CD8-positive, alpha-beta memory T cell (primary cell): ENCODE measurements at places on chromosomes 3 and 15. TPM values are rescaled to one million over a fixed set of nuclear protein-coding genes. Genes with fewer than 3 reads are reported as not detected.

- H3K4me1 ChIP-seq: no peaks in the 10 kb centered on the region
- no peaks in the 10 kb centered on the region for H3K27me3 ChIP-seq
- no peak for DNase-seq
- H3K4me3 ChIP-seq: no peak overlapping the region
- H3K36me3 ChIP-seq: no peaks in the 10 kb centered on the region
These were observed 503.9 kb downstream of the MAGI1 start for GRCh38 chr3:65534805-65535204.

GRCh38 chr3:140922634-140923033 is 19.0 kb upstream of the SLC25A36 start:
- H3K4me1 ChIP-seq: no peaks in the 10 kb centered on the region
- H3K27me3 ChIP-seq: no peaks in the 10 kb centered on the region
- no peak for DNase-seq
- H3K36me3 ChIP-seq: no peaks in the 10 kb centered on the region

DNA sequence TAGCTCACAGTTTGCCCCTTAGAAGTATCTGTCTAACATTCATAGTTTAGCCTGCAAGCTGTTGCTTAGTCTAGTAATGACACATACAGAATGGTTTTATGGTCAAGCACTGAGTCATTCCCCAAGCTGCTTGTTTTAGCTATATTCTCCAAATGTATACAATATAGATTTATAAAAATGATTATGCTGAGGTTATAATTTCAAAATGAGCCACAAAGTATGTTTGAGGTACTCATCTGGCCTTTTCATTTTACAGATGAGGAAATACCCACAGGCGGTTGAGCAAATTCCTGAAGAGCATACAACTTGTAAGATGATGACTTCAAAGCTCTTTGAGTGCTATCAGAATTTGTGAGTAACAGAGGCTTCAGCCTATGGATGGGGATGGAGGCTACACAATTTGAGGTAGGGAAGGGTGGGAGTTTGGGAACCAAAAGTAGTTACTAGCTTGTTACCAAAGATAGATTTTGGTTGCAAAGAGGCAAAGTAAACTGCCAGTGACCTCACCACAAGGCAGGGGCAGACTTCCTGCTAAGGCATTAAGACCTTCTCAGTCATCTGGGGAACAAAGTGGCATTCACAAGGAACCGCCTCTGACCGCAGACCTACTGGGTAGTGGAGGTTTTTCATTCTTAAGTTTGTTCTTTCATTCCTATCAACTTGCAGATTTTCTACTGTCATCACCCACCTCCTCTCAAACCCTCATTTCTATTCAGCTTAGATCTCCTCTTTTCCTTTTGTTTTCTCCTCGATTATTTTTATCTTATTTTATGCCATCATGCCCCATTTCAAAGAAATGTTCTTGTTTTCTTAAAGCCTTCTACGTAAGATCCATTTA is 257.2 kb upstream of the NECTIN3 start:
- no peaks in the 10 kb centered on the region for H3K36me3 ChIP-seq
- H3K27ac ChIP-seq: no peak overlapping the region
- DNase-seq: peak; percentile 1
- H3K4me3 ChIP-seq: no peak overlapping the region

GRCh38 chr15:63860555-63860954 is 26.8 kb upstream of the HERC1 start:
- H3K27ac ChIP-seq: no peak overlapping the region
- H3K4me3 ChIP-seq: peak overlapping the region; percentile 33
- H3K4me1 ChIP-seq: peaks cover 33% of the 10 kb centered on the region
- H3K27me3 ChIP-seq: no peaks in the 10 kb centered on the region
- no peaks in the 10 kb centered on the region for H3K36me3 ChIP-seq

GRCh38 chr3:139140553-139140952 is 95.9 kb upstream of the PRR23C start:
- H3K36me3 ChIP-seq: no peaks in the 10 kb centered on the region
- H3K4me1 ChIP-seq: no peaks in the 10 kb centered on the region
- no peaks in the 10 kb centered on the region for H3K27me3 ChIP-seq
- H3K4me3 ChIP-seq: no peak overlapping the region
- DNase-seq: no peak

DNA sequence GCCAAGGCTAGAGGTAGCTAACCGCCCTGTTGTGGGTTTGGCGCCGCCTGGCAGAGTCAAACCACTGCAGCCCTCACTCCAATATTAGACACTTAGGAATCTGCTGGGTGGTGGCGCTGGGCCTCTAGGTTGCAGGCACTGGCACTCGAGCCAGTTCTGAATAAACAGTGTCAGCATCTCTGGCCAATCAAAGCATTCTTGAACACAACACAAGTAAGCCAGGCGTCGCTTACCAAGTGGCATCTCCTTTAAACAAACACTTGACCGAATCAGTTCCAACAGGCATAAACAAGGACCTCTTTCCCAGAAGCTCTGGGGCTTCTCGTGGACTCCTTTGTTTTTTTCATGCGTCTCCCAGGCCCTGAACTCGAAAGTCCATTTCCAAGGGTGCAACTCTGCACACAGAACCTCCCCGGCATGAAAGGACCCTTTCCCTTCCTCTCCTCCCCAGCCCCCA is 82.3 kb downstream of the LRIG1 start:
- no peaks in the 10 kb centered on the region for H3K4me1 ChIP-seq
- peaks cover 8% of the 10 kb centered on the region for H3K36me3 ChIP-seq
- DNase-seq: no peak
- no peak overlapping the region for H3K4me3 ChIP-seq

DNA sequence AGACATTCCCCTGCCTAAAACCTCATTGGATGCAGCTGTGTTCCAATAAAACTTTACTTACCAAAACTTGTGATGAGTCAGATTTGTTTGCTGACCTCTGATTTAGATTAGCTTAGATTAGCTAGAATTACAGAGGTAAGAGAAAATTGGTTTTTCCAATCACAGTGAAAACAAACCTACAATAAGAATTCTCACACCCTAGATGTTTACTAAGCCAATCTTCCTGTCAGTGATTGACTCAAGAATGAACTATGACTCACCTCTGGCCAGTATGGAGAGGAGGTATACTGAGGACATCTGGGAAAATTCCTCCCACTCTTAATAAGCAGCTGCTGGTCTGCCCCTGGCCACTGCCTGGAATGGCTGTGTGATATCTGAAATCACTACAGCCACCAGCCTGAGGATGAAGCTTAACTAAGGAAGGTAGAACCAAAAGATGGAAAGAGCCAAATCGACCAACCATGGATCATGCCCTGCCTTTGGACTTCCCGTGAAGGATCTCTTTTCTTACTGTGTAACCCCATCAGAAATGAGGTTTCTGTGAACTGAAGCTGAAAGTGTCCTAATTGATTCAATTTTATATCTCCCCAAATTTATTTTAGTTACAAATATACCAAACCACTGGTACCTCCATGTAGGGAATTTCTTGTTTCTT is 19.0 kb upstream of the GHSR start:
- H3K36me3 ChIP-seq: no peaks in the 10 kb centered on the region
- no peak overlapping the region for H3K27ac ChIP-seq
- no peaks in the 10 kb centered on the region for H3K27me3 ChIP-seq
- no peak overlapping the region for H3K4me3 ChIP-seq

DNA sequence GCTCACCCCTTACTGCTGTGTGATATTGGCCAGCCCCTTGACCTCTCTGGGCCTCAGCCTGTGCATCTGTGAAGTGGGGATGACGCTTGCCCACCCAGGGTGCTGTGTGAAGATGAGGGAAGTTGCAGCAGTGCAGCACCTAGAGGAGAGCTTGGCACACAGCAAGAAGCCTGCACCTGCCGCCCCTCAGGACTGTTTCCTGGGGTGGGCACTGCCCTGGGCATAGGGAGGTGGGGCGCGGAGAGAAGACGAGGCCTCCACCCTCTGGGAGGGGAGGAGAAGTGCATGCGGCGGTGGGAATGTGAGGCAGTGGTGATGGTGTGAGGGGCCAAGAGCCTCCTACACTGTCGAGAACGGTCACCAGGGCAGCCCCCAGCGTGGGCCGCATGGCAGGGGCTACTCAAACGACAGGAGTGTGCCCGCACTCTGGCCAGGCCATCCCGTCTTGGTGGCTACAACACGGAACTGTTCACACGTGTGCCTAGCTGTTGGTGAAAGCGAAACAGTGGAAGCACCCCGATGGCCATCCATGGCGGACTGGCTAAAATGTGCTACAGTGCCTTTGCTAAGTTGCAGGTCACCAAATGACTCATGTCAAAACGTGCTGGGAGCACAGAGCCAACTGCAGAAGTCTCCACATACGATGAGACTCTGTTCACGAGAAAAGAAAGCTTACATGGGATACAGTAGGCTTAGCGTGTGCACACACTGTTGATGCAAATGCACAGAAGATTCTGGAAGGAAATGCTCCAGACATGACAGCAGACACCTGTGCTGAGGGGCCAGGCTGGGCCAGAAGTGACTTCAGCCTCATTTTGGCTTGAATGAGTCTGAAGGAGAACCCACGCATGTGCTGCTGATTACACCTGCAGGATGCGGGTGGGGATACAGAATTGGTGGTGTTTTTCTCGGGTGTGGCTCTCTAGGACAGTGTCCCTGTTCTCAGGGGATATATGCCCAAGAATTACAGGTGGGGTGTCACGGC is 40.4 kb upstream of the IQSEC1 start:
- H3K4me3 ChIP-seq: no peak overlapping the region
- H3K4me1 ChIP-seq: peaks cover 12% of the 10 kb centered on the region
- H3K27ac ChIP-seq: no peak overlapping the region

- no peaks in the 10 kb centered on the region for H3K27me3 ChIP-seq
- no peaks in the 10 kb centered on the region for H3K36me3 ChIP-seq
- peak overlapping the region; percentile 76 for H3K27ac ChIP-seq
- DNase-seq: peak; percentile 82
These were observed 28.4 kb downstream of the CCDC12 start for GRCh38 chr3:46947981-46948791.

DNA sequence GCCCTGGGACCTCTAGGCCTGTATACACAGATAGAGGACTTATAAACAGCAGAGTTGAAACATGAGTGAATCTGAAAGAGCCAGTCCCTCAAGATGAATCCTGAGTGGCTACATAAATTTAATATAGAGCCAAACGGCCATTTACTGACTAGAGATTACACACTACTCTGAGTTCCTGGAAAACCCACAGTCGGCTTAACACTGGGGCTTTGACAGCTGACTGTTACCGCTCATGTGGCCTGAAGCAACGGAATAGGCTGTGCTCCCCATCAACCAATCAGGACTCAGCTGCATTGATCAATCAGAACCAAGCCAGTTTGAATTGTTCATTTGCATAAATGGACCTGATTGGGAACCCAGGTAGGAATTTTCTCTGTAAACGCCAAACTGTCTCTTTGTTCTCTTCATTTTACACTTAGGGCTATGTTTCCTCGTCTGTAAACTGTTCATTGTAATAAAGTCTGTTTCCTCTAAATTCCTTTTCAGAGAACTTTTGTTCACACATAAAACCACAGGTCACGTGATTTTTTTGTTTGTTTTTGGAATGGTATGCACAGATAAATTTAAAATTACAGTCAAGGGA is 40.5 kb downstream of the CCNL1 start:
- no peaks in the 10 kb centered on the region for H3K27me3 ChIP-seq
- no peak overlapping the region for H3K27ac ChIP-seq
- H3K4me3 ChIP-seq: no peak overlapping the region
- peaks cover 4% of the 10 kb centered on the region for H3K4me1 ChIP-seq
- H3K36me3 ChIP-seq: no peaks in the 10 kb centered on the region

- DNase-seq: no peak
- H3K36me3 ChIP-seq: no peaks in the 10 kb centered on the region
- no peaks in the 10 kb centered on the region for H3K27me3 ChIP-seq
- no peak overlapping the region for H3K4me3 ChIP-seq
These were observed 35.6 kb upstream of the FGF7 start for GRCh38 chr15:49387471-49387870.

DNA sequence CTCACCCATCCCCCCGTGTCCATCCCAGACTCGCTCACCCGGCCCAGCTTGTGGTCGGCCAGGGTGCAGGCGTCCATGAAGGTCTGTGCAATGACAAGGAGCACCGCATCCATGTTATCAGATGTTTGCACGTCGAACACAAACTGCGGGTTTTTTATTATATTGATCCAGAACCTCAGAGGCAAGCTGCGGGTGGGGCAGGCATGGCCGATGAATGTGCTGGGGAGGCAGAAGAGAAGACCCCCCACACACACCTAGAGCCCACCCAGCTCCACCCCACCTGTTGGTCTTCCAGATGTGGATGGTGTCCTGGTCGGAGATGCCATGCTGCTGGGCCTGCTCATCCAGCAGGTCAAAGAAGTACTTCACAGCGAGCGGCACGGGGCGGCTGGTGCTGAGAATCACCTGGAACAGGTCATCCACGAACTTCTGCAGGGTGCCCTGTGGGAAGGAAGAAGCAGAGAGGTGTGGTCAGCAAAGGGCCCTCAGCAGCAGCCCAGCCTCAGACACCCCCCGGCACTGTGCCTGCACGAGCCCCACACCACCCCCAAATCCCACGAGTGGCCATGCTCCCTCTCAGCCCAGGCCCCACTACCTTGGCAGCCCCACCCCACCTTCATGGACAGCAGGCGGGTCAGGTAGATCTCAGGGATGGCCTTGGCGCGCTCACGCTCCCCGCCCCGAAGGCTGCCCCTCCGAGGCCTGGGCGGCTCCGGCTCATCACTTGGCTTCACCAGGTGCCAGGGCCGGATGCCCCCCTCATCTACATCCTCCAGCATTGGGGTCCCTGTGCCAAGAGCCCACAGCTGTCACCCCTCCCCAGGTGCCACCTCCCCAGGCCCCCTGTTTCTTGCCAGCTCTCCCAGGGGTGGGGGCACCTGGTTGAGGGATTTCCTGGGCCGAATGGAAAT is 20.3 kb downstream of the PLXNB1 start:
- no peaks in the 10 kb centered on the region for H3K27me3 ChIP-seq
- H3K27ac ChIP-seq: no peak overlapping the region
- no peaks in the 10 kb centered on the region for H3K4me1 ChIP-seq
- no peak overlapping the region for H3K4me3 ChIP-seq
- no peaks in the 10 kb centered on the region for H3K36me3 ChIP-seq
- DNase-seq: no peak

DNA sequence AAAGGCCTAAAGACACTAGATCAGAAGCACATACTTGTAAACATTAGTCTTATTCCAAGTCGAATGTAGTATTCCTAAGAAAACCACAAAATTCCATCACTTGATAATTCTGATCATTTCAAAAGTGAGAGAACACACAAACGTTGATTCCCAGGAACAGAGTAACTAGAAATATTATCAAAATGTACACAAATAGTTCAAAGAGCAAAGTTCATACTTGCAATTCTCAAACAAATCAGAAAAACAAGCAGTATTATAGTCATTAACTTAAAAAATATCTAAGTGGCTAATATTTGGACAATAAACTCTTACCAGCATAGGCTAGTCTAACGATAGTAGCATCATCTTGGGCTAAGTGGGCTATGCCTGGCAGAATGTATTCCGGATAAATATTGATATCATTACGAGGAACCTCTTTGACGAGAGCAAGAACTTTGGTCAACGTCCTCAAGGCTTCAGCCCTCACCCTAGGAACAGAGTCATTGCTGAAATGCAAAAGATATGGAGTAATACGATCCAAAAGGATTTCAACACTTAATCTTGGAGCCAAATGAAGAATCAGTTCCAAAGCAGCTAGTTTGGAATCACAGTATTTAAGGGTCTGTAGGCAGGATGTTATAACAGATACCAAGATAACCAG is 13.3 kb downstream of the PIK3R4 start:
- no peak for DNase-seq
- no peaks in the 10 kb centered on the region for H3K27me3 ChIP-seq
- H3K4me1 ChIP-seq: no peaks in the 10 kb centered on the region
- H3K27ac ChIP-seq: no peak overlapping the region
- H3K36me3 ChIP-seq: peaks cover 8% of the 10 kb centered on the region
- H3K4me3 ChIP-seq: no peak overlapping the region

The ZBTB47 gene
- total RNA-seq: 0.60 TPM

The FANCD2 gene
- total RNA-seq: 56.2 TPM
